Renal pelvis (tissue), 12 donors: ENCODE measurements at places on chromosomes 2 and 18.

GRCh38 chr2:207226671-207227061 lies 60.9 kb upstream of the KLF7 start:
- DNase-seq, result no peak

GRCh38 chr18:907115-907884 lies 2.6 kb downstream of the ADCYAP1 start:
- no peak for DNase-seq

DNA sequence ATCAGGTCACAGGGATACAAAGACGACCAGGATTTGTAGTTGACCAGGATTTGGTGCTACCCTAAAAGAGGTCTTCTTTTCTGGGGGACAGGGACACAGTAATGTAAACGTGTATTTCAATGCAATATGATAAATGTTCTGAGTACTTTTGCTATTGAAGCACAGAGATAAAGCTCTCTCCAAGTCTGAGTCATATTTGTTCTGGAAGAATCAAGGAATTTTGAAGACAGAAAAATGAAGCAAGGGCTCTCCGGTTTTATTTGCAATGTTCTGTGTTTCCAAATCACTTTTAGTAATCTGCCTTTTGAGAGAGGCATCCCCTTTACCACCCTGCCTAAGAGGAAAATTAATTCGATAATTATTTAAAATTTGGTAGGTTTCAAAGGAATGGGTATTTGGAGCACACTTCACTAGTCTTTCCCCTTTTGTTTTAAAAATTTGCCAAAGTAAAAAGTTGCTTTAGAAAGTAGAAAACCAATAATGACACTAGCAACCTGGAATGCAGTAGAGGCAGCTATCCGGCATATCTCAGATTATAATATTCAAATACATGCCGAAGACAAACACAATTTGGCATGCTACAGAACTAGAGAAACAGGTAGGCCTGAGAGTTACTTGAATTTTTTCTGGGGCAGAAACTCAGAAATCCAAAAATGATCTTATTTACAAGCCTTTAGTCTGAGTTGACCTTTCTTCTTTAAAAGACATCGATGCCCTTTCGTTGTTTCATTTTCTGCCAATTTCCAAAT lies 82.7 kb downstream of the MREG start:
- no peak for DNase-seq

DNA sequence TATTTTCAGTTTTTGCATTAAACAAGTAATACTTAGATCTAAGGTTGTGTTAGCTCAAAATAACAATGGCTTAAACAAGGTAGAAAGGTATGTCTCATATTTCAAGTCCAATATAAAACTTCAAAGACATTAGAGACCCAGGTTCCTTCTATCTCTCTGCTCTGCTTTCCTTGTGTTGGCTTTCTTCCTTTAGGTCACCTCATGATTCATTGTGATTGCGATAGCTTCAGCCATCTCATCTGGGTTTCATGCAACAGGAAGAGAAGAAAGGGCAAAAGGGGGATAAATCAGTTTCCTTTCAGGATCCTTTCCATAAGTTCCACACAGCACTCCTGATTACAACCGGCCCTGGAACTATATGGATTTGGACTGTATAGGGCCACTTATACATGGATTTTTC lies 16.0 kb upstream of the TBR1 start:
- DNase-seq, result no peak

GRCh38 chr18:22093731-22094357 lies 75.5 kb upstream of the GATA6 start:
- DNase-seq, result no peak

- DNase-seq, result no peak
Measured at GRCh38 chr2:157930728-157931127, 54.6 kb upstream of the ACVR1 start.

DNA sequence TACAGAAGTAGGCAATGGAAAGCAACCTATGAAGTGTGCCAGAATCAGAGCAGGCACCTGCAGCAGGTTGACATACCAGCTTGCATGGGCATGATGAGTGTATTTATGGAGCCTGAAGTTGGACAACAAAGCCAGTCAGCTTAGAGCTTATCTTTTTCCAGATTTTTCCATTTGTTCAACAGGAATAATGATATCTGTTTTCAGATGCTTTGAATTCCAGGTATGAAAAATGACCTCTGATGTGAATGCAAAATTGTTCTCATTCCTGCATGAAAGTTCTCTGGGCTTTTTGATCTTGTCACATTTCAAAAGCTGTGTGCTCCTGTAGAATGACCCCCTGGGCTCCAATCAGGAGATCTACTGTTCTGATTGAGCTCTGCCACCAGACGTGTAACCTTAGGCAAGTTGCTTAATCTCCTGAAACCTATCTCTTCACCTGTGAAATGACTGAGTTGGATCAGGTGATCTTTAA lies 38.2 kb upstream of the VIT start:
- no peak for DNase-seq

- DNase-seq, result no peak
Measured at GRCh38 chr2:133477616-133477990, 90.7 kb downstream of the NCKAP5 start.

- no peak for DNase-seq
Measured at GRCh38 chr2:148770047-148770446, 105.0 kb upstream of the KIF5C start.

DNA sequence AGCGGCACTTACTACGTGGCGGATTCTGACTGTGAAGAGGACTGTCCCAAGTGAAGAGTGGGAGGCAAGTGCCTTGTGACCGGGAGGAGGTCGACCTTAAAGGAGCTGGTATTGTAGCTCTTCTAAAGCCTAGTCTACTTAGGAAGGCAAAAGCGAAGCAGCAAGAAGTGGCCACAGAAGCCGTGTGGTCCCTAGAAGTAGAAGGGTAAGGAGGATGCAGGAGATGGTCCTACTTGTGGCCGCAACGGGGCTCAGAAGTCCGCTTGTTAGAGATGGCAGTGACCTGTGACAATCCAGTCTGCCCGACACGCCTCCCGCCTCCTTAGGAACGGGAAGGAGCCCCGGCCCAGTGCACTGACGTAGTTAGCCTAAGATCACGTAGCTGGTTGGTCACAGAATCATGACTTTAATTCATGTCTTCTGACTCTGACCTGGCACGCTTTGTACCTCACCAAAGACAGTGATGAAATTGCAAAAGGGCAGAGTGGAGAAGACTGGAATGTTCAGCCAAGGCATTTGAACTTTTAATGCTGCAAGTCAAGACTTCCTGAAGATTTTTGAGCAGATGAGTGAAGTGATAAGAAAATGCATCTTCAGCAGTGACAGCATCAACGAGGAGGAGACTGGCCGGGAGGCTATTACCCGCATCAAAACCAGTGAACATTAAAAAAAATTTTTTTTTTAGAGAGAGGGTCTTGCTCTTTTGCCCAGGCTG lies 749 bp upstream of the EIF2AK3 start:
- peak; percentile 93 for DNase-seq

DNA sequence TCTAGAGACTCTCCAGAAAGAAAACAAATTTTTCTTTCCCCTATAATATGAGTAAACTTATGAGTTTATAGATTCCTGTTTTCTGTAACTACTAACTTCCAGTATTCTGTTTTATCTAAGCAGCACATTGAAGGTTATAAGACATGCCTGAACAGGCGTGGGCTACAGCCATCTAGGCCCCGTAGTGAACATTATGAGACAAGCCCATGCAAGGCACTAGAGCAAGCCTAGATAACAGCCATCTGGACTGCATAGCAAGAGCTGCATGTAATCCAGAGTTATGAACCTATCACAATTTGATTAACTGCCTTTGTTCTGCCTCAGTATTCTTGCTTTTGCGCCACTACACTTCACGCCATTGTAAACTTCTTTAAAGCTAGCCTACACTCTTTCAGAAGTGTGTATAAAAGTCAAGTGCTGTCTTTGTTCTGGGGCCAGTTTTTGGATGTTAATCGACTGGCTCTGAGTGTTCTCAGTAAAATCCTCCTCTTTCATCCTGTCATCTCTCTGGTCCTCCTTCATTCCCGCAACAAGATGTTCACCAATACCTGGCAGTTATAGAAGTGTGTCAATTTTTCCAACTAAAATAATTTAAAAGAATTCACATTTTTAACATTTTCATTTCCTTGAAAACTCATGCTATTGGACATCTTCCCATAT lies 3.0 kb upstream of the SULT1C3 start:
- DNase-seq, result no peak

DNA sequence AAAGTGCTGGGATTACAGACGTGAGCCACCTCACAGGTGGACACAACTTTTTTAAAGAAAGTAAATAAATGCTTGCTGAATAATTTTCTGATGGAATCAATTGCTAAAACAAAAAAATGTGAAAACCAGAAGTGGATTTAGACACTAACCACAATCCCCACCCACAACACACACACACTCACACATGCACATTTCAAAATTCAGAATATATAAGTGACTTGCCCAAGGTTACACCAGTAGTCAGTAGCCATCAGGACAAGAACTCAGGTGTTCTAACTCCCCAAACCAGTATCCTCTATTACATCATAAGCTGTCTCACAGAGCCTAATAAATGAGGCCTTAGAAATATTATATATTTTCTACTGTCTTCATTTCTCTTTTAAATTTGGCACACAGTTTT lies 1923.6 kb upstream of the PIK3C3 start:
- no peak for DNase-seq

GRCh38 chr18:12839526-12840196 lies 44.4 kb downstream of the PTPN2 start:
- no peak for DNase-seq

DNA sequence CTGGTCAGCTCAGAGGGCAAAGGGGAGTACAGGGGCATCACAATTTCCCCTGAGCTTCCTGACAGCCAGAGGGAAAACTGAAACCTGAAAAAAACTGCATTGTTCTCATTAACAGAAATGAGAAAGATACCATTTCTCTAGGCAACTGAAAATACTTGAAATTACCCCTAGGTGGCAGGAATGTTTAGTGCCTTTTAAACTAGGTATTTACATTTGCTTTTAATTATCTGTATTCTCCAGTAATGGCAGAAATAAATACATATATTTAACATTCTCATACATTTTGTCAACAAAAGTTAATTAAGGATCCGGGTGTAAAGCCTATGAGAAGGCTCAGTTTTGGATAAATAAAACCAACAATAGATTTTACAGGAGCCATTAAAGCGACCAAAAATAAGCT lies 34.5 kb downstream of the RPL31 start:
- DNase-seq, result peak; percentile 17

DNA sequence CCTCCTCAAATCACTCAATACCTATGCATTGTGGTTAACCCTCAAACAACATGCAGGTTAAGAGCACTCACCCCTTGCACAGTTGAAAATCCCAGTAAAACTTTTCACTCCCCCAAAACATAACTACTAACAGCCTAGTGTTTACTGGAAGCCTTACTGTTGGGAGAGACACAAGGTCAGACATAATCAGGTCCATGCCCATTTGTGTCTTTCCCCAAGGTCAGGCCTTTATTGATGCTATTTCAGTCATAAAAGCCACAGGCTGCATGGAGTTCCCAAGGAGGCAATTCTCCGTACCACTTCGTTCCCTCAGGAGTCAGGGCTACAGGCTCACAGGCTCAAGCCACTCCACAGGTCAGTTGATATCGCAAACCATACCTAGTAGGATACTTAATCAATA lies 180.2 kb downstream of the NCK2 start:
- DNase-seq, result no peak

GRCh38 chr2:23497536-23497935 lies 112.6 kb downstream of the KLHL29 start:
- DNase-seq, result no peak

DNA sequence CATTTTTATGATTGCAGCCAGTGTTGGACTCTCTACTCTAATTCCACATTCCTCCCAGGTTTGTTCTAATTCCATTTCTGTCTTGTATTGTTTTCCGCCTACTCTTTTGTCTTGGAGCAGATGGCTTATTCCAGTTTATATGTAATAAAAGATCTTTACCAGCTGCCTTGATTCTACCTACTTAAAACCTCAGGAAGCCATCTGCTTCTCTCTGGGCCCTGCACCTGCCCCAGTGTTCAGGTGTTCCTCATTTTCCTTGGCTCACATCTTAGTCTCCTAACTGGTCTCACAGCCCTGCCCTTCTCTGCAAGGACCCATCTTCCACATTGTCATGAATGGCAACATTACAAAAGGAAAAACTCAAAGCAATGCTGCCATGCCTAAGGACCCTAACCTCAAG lies 21.0 kb upstream of the IL37 start:
- DNase-seq, result no peak

DNA sequence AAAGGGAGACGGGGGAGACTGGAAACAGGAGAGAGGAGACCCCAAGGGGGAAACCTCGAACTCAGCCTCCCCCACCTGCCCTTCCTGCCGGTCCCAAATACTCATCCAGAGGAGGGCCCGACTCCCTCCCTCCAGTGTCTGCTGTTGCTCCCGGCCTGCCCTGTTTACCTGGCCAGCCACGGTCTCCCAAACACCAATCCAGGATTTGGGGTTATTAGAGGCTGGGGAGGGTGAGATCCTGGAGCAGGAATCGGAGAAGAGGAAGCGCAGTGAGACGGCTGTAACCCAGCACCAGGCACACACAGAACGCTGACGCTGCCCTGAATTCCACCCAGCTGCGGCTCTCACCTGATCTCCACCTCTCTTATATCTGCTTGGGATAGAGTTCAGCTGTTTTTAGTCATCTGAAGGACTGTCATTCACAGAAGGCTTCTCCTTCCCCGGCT lies 213.0 kb downstream of the TNS1 start:
- DNase-seq, result no peak

DNA sequence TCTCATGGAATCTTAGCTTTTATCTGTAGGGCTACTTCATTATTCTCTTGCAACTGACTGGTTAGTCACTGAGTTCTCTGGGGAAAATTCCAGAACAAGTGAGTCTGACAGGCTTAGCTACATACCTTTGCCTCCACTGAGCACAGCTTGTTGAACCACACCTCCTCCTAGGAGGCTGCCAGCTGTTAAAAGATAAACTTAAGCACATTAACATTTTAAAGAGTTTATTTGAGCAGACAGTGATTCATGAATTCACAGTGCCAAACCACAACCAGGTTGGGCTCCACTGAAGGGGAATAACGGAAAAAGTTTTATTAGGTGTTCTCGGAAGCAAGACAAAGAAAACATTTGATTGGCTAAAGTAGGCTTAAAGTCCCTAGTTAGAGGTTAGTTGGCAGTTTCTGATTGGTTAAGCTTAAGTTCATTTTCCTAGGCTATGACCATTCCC lies 12.5 kb upstream of the SLC38A11 start:
- DNase-seq, result no peak

DNA sequence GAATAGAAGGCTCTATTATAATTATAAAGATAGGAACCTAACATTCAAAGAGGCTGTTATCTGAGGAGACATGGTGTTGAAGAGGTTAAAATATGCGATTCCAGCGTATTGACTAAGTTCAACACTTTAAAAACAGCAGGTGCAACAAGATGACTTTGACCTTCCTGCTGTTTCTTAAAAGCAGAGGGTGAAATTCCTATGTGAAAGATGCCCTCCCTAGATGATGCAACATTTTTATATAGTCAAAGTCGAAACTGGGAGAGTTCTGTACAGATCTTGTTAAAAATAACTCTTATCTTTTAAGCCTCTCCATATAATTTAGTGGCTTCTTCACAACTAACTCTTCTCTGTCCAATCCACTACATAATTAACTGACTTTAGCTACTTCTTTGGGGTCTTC lies 4.4 kb upstream of the ACKR3 start:
- DNase-seq, result no peak

DNA sequence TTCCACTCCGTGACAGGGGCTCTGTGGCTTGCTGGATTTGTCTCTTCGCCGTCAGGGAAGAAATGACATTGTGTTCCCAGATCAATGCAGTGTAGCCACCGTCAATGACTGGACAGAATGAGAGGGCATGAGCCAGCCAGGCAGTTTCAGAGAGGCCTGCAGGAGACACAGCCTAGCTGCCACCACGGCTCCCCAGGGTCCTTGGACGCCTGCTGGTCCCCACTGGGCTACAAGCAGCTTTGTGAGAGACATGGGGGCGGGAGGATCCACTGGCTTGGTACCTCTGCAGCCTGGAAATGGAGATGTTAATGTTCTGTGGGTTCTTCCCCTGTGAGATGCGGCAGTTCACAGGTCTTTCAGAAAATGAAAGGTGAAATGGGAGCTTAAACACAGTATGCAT lies 12.1 kb upstream of the AMER3 start:
- DNase-seq, result no peak
